NCI-H510A treated with DMSO at 0.1 percent for 48 hours (cell line): ENCODE measurements at places on chromosomes 1 and 21.
A peak's percentile ranks its signal among the peaks of the same experiment; 100 is the strongest.

- DNase-seq, result no peak
These were observed 35.8 kb downstream of the GREM2 start for GRCh38 chr1:240575981-240576662.

- no peak for DNase-seq
These were observed 322.8 kb downstream of the SEC16B start for GRCh38 chr1:177646757-177647730.

GRCh38 chr1:6443339-6444115 is 19.0 kb downstream of the ESPN start:
- no peak for DNase-seq

DNA sequence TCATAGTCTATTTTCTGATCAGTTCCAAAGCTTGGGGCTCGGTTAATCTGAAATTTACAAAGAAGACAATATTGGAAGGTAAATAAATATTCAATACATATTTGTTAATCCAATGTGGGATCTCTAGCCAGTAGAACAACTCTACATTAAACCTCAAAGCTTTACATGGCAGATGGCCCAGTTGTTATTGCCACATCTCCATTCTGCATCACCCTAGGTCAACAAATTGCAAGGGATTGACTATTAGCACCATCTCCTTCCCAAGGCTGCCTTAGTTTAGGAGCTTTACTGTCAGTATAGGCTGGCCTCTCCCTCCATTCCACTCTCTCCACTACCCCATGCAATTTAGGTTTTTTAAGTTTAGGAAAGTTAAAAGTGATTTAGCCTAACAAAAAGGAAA is 69.7 kb downstream of the TTLL7 start:
- no peak for DNase-seq

DNA sequence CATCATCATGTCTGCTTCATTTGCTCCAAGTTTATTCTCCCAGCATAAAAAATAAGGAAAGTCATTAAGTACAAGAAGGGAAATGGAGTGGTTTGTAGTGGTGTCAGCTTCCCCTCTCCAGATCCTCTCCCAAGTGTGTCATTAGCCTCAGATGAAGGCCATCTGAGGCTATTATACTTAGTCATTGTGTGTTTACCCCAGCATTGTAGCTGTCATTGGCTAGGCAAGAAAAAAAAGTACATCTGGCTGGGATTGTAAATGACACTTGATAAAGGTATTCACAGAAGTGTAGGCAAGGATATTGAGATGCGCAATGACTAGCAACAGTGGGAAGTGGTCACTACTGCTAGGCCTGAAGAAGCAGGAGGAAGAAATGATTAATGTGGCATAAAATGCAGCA is 316.9 kb upstream of the SGIP1 start:
- peak; percentile 82 for DNase-seq
